ENCODE measurements at places on chromosomes 12 and 14. TPM values are rescaled to one million over a fixed set of nuclear protein-coding genes. Genes with fewer than 3 reads are reported as not detected.

DNA sequence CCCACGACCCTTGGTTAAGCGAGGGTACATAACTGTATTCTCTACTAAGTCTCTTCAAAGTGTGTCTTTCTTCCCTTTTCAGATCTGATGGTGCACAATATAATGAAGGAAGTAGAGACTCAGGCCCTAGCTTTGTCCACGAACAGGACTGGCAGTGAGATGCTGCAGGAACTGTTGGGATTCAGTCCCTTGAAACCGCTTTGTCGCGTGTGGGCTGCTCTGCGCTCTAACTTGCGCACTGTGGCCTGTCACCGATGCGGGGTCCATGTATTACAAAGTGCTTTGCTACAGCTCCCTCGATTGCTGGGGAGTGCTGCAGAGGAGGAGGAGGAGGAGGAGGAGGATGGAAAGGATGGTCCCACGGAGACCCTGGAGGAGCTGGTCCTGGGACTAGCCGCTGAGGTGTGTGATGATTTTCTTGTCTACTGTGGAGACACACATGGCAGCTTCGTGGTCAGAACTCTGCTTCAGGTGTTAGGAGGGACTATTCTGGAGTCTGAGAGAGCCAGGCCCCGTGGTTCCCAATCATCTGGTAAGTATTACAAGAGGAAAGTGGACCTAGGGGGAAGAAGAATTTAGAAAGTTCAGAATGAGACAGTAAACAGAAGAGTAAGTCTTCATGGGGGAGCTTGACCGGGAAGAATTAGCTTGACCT, 803 bp downstream of the NOP9 start:
- no peak for DNase-seq

GRCh38 chr14:92613681-92614260, 100.2 kb downstream of the RIN3 start:
- DNase-seq = no peak

- no peak for DNase-seq
Observed at GRCh38 chr12:88643685-88644084, 63.4 kb upstream of the KITLG start.

DNA sequence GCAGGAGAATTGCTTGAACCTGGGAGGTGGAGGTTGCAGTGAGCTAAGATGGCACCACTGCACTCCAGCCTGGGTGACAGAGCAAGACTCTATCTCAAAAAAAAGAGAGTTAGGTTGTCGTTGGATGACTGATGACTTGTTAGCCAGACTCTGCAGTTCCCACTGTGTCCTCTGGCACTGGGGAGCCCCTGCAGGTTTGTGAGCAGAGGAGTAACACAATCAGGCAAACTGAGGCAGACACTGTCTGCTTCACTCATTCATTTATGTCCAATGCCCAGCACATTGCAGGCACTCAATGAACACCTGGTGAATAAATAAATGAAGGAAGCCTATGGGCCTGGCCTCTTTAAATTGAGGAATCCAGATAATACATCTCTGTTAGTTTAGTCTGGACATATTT, 41.2 kb upstream of the BCL11B start:
- no peak for DNase-seq

Gene ERBB3
- 0.11 TPM for total RNA-seq

Measured in pulmonary artery endothelial cell (primary cell).